ENCODE measurements at places on chromosomes 7 and 10. TPM values are rescaled to one million over a fixed set of nuclear protein-coding genes. Genes with fewer than 3 reads are reported as not detected.

- no peak for DNase-seq
These were observed 390.7 kb downstream of the DPP6 start for GRCh38 chr7:154442939-154443338.

DNA sequence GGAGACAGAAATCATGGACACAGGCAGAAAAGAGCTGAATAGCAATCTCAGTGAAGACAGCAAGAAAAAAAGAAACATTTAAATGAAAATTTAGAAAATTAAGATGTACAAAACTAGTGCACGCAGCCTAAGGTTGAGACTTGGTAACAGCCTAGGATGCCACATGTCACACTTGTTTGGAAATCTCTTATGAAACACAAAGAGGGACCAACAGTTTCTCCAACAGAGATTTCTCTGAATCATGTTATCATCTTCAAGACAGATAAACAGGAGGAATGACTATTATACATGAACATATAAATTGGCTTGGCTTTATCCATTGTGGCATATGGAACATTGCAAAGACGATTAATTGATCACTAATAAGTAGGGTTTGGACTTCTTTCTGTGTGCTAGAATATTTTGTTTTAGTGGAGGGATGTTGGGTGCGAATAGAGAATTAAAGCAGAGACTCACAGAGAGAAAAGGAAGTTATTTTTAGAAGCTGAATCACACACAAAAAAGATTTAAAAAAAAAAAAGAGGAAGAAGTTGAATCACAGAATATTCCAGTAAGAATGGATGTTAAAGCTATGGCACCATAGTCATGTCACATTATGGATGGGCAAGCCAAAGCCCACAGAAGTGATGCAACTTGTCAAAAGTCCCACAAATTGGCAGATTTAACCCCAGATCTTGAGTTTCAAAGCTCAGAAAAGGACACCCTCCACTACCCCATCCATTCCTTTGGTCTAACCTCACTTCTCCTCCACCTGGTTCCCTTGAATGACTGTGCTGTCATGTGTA lies 91.6 kb downstream of the MYOF start:
- DNase-seq = no peak

DNA sequence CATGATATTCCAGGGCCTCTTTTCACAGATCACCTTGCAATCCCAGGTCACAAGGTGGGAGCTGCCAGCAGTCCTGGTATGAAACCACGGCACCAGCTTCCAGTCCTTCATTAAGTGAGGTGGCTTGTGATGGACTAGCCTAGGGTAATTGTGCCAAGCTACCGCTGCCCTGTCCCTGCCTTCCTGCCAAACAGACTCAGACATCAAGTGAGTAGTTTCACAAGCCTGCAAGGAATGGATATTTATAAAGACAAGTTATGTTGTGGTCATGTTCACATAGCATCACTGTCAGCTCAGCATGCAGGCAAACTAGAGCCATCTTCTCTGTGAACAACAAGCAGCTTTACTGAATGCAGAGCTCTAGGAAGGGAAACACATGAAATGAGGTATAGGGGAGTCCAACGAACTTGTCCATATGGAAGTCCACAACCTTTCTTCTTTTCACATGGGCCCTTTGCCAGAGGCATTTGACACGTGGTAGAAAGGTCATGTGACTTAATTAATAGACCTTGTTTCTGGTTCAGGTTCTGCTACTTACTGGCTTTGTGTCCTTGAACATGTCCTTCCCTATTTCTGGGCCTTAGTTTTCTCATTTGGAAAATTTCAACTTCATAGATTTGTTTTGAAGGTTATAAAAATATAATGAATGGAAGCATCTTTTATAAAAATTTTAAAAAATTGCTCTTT lies 1061.2 kb downstream of the KCNMA1 start:
- DNase-seq = no peak

DNA sequence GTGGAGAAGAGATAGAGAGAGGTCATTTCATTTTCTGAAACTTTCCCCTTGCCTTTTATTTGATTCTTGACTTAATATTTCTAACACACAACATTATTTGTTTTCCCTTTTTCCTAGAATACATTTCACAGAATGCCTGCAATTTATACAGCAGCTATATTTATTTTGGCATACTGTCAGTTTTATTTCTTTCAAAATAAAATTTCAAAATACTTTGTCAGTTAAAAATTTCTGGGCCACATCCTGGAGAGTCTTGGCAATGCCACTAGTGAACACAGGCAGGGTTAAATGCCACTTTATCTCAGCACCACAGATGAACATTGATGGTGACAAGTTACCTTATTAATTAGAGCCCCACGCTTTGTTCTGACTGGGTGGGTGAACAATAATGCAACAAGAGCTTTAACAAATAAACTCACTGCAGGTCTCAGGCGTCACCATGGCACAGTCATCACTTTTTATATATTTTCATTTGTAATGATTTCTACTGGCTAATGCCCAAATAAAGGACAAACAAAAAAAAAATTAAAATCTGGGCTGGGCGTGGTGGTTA lies 494.0 kb downstream of the KIF20B start:
- no peak for DNase-seq

DNA sequence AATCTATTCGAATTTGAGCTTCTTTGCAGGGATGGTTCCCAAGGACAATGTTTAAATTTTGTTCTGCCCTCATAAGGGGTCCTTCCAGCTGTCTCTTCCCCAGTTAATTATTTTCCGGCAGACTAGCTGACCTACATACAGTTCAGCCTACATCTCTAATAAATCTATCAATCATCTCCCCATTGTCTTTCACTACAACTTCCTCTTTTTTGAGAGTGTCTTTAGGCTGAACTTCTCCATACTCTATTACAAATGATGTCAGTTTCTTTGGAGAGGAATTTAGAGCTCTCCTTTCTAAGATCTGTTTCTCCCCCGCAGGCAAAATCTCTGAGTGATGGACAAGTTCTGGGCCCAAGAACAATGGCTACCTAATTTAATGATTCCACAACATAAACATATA lies 122.2 kb downstream of the PCLO start:
- no peak for DNase-seq

GRCh38 chr7:43117861-43118260 lies 5.4 kb downstream of the HECW1 start:
- DNase-seq = no peak

Gene GRM8
- 22.1 TPM for total RNA-seq

Measured in spinal cord (tissue), 10 donors.